SK-N-MC (cell line): ENCODE measurements at places on chromosomes 4 and X.

DNA sequence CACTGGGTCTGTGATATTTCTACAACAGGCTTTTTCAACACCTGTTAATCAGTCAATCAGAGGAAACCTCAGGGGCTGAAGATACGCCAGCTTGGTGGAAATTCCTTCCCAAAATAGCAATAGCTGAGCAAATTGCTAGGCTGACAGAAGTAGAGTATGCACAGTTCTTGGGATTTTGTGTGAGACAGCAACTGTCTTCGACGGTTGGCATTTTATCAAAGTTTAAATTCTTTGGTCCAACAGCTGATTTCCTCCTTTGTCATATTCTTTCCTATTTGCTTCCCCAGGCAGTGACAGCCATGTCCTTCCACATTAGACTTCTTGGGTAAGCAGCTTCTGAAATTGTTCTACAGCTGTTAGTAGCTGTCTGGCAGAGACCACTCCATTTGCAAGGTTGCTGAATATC lies 8.0 kb upstream of the PALLD start:
- no peak for DNase-seq

DNA sequence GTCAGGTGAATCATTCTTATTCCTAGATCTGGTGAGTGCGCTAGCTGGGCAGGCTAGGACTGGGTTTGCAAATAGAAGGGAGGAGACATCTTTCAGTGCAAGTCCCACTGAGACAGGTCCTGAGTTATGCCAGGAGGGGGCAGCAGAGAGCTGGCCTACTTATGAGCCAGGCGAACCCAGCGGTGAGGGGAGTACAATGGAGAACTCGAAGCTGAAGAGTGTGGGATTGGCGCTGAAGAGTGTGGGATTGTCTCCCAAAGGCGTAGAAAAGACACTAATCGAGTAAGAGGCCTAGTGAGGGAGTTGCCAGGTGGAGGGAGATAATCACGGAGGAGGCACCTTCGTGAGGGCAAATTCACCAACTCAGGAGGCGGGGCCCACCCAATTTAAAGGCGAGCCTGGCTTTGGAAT lies 91.7 kb upstream of the CXorf66 start:
- DNase-seq: peak; percentile 47

DNA sequence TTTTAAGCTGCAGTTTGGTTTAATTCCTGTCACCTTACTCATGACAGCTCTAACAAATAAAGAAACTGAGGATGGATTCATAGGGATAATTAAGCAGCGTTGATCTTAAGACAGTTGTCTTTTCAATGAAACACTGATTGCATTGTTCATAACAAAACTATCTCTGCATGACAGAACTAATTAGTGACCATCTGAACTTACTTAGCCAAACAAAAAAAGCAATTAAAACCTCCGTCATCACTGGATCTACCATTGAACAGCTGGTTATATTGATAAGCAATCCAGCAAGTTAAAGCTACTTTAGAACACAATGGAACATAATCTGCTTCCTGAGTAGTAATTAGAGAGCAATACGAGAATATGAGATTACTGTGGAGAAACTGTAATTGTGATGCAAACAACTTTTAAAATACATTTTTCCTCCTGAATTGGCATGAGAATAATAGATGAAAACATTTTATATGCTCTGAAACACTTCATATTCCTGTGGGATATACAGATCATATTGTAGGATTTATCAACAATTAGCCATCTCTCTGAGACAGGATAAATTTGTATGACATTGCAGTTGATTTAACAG lies 2576.8 kb downstream of the PCDH7 start:
- no peak for DNase-seq

- no peak for DNase-seq
These were observed 70.3 kb downstream of the RAB28 start for GRCh38 chr4:13413729-13414437.

- peak; percentile 70 for DNase-seq
These were observed 372.6 kb upstream of the TECRL start for GRCh38 chr4:64781737-64782326.

DNA sequence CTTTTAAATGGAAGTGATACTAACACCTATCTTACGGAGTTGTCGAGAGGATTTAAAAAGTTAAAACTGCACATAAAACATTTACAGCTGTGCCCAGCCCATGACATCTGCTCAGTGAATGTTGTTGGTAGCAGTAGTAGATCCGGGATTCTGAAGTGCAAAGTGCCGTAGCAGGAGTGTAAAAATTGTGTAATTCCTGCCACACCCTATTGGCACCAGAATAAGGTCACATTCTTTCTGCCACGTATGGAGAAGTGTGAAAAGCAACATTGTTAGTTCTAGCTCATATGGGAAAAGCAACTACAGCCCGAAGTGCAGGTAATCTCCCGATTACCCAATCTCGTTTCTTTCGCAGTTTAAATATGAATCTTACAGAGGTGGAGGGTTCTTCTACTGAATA lies 31.2 kb downstream of the PRIMPOL start:
- no peak for DNase-seq

- DNase-seq: no peak
These were observed 14.9 kb downstream of the ADAM29 start for GRCh38 chr4:174933083-174933482.

DNA sequence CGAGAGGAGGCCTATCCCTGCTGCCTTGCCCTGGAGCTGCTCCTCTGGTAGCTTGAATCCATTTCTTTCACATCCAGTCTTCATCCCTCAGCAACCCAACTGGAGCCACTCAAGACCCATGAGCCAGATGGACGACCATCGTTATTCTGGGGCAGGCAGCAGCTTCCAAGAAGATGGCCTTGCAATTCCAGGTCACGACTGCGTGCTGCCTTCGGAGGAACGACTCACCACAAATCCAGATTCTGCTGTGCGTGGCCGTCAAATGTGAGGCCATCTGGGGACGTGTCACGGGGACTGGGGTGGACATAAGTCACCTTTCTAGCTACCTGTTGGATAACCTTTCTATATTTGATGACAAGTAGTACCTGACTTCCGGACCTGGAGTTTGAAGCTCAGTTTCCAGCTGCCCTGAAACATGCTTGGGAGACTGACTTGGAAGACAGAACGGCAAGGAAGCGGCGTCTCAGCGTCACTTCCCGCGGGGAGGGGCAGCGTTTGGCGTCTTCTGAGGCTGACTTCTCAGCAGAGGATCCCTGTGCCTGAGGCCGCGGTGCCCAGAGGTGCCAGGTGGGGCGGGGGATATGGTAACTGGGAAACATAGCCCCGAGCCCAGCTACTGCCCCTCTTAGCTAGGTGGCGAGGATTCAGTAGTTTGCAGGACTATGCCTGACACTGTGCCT lies 11.7 kb upstream of the TMEM271 start:
- DNase-seq: no peak

- no peak for DNase-seq
These were observed 9.0 kb upstream of the MAGEA8 start for GRCh38 chrX:149871940-149872339.
